CD8-positive, alpha-beta memory T cell (primary cell): ENCODE measurements at places on chromosomes 16 and 17. TPM values are rescaled to one million over a fixed set of nuclear protein-coding genes. Genes with fewer than 3 reads are reported as not detected.

The ABCC3 gene
- total RNA-seq, result 0.69 TPM

The CIITA gene
- total RNA-seq, result 11.9 TPM

The SPATA22 gene
- not detected for total RNA-seq

The FBXL16 gene
- total RNA-seq, result 11.1 TPM

The IGFALS gene
- total RNA-seq, result not detected

The KRTAP4-4 gene
- total RNA-seq, result not detected

The EZH1 gene
- total RNA-seq, result 40.8 TPM

The KRT16 gene
- total RNA-seq, result not detected

The TLCD3B gene
- 0.84 TPM for total RNA-seq

GRCh38 chr17:48814504-48814903, 2.5 kb downstream of the TTLL6 start:
- no peak overlapping the region for H3K27ac ChIP-seq
- no peaks in the 10 kb centered on the region for H3K36me3 ChIP-seq
- peaks cover 20% of the 10 kb centered on the region for H3K27me3 ChIP-seq
- H3K4me1 ChIP-seq, result peaks cover 13% of the 10 kb centered on the region

DNA sequence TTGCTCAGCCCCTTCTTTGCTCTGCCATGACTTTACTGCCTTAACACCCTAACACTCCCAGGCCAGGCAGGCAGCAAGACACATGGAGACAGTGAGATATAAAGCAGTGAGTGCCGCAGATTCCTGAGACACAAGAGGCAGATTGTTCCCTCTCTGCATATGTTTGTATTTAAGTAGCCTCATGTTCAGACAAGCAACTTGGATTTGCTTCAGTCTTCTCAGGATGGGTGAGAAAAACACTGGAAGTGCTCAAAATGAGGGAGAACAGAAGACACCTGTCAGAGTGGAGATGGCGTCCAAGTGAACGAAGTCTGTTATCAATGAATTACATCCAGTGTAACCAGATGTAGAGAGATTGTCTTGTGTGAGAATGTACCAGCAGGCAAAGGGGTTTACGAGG, 86.8 kb downstream of the CES1 start:
- H3K4me1 ChIP-seq, result no peaks in the 10 kb centered on the region
- H3K27ac ChIP-seq, result no peak overlapping the region
- no peaks in the 10 kb centered on the region for H3K36me3 ChIP-seq
- H3K27me3 ChIP-seq, result no peaks in the 10 kb centered on the region
- no peak overlapping the region for H3K4me3 ChIP-seq

DNA sequence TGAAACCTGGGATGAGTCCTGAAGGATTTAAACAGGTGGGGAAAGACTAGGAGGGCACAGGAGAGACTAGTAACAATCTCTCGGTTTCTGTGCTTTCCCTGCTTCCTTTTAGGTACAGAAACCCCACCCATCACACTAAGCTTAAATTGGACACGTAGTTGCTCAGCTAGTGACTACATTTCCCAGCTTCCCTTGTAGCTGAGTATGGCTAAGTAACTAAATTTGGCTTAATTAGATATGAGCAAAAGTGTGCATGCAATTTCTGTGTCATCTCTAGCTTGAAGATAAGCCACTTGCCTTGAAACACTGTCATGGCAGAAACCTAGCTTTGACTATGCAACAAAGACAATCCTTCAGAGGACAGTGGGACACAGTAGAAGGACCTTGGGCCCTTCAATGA, 36.5 kb downstream of the CACNG1 start:
- H3K27me3 ChIP-seq, result no peaks in the 10 kb centered on the region
- no peak for DNase-seq
- no peaks in the 10 kb centered on the region for H3K36me3 ChIP-seq
- no peak overlapping the region for H3K4me3 ChIP-seq
- H3K27ac ChIP-seq, result no peak overlapping the region

DNA sequence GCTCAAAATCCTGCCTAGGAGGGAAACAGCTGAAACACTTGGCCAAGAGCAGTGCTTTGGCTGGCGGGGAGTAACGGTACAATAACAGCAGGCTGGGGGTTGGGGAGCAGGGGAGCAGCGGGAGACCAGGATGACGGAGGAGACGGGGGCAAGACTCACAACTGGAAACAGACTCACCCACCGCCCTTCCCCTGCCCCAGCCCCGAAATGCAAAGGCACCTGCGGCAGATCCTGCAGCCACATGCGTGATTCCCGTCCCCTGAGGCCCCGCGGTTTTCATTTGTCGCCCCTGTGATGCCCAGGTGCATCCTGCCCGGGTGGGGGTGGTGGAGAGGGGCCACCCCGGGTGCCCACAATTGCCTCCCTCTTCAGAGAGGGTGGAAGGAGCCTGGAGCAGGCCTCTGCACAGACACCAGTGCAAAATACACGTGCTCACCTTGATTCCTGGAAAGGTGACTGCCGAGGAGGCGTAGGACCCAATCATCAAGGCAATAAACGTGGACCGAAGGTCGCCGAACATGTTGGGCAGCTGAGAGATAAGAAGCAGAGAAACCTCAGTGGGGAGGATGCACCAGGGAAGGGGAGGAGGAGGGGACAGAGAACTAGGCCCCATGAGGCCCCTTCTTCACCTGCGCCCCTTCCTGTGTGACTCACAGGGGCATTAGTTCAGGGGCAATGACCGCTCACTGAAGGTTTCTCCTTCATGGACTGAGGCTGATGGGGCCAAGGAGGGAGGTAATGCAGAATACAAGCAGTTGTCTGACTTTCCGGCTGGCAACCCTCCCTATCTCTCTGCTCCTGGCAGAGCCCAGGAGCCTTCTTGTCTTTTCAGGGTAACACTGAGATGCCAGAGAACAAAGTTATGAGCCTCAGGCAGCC, 30.4 kb upstream of the PITPNA start:
- no peaks in the 10 kb centered on the region for H3K36me3 ChIP-seq
- no peak overlapping the region for H3K27ac ChIP-seq
- H3K4me3 ChIP-seq, result no peak overlapping the region
- DNase-seq, result no peak
- no peaks in the 10 kb centered on the region for H3K4me1 ChIP-seq

- no peak overlapping the region for H3K27ac ChIP-seq
- no peak overlapping the region for H3K4me3 ChIP-seq
- peaks cover 28% of the 10 kb centered on the region for H3K27me3 ChIP-seq
- no peak for DNase-seq
Observed at GRCh38 chr17:50556803-50557202, 3.7 kb upstream of the CACNA1G start.

DNA sequence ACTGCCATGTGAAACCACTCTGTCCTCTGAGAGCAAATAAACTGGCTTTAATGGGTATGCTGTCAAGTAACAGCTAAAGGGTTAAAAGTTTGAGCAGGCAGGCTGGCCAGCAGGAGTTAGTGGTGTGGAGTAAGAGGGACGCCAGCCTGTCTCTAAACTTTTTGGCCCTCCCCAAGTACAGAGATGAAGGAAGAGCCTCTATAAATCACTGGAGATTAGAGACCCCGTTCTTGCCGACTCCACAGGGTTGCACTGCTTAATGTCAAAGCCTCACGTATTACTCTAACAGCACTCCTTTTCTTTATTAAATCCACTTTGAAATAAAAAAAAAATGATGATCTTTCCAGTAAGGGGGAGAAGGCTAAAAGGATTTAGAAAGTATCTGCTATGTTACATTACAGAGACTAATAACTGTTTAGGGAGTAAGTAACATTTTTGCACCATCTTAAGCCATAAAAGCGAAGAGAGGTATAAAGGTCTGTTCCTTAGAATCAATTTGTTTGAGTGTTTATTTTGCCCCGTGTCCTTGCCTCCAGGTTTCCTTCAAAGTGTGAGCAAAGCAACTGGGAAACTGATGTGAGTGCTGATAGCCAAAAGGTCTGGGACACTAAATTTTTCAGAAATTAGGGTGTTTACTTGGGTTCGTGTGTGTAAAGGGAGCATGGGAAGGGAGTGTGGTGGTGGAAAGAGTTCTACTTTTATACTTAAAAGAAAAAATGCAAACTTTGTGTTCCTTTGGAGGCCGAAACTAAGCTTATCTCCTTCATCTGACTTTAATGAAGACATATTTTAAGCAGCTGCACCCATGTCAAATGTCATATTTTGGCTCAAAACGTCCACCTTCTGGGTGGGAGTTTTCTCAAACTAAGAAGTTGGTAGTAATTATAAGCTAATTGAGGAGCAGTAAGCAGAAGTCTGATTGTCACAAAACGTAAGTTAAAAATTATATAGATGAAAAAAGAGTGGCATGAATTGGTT, 109.9 kb upstream of the TBX2 start:
- no peak for DNase-seq
- H3K27me3 ChIP-seq, result no peaks in the 10 kb centered on the region
- no peak overlapping the region for H3K4me3 ChIP-seq

GRCh38 chr17:27356091-27356705, 62.3 kb downstream of the WSB1 start:
- H3K4me3 ChIP-seq, result no peak overlapping the region
- H3K27me3 ChIP-seq, result no peaks in the 10 kb centered on the region
- H3K27ac ChIP-seq, result no peak overlapping the region
- no peak for DNase-seq

- DNase-seq, result no peak
- no peaks in the 10 kb centered on the region for H3K36me3 ChIP-seq
- H3K27me3 ChIP-seq, result no peaks in the 10 kb centered on the region
- no peak overlapping the region for H3K4me3 ChIP-seq
- H3K27ac ChIP-seq, result no peak overlapping the region
- no peaks in the 10 kb centered on the region for H3K4me1 ChIP-seq
Observed at GRCh38 chr16:13139661-13140241, 238.4 kb downstream of the SHISA9 start.

GRCh38 chr17:82583720-82584234, 64.2 kb downstream of the FOXK2 start:
- no peaks in the 10 kb centered on the region for H3K4me1 ChIP-seq
- H3K27me3 ChIP-seq, result no peaks in the 10 kb centered on the region
- H3K27ac ChIP-seq, result peak overlapping the region; percentile 24
- no peak for DNase-seq

- no peaks in the 10 kb centered on the region for H3K36me3 ChIP-seq
- no peaks in the 10 kb centered on the region for H3K4me1 ChIP-seq
- H3K27ac ChIP-seq, result no peak overlapping the region
- DNase-seq, result no peak
- no peaks in the 10 kb centered on the region for H3K27me3 ChIP-seq
Observed at GRCh38 chr17:41382394-41382793, 288 bp upstream of the KRT34 start.

GRCh38 chr16:66429290-66429962, 2.3 kb downstream of the BEAN1 start:
- no peak overlapping the region for H3K27ac ChIP-seq
- H3K27me3 ChIP-seq, result peaks cover 37% of the 10 kb centered on the region
- H3K4me1 ChIP-seq, result no peaks in the 10 kb centered on the region

DNA sequence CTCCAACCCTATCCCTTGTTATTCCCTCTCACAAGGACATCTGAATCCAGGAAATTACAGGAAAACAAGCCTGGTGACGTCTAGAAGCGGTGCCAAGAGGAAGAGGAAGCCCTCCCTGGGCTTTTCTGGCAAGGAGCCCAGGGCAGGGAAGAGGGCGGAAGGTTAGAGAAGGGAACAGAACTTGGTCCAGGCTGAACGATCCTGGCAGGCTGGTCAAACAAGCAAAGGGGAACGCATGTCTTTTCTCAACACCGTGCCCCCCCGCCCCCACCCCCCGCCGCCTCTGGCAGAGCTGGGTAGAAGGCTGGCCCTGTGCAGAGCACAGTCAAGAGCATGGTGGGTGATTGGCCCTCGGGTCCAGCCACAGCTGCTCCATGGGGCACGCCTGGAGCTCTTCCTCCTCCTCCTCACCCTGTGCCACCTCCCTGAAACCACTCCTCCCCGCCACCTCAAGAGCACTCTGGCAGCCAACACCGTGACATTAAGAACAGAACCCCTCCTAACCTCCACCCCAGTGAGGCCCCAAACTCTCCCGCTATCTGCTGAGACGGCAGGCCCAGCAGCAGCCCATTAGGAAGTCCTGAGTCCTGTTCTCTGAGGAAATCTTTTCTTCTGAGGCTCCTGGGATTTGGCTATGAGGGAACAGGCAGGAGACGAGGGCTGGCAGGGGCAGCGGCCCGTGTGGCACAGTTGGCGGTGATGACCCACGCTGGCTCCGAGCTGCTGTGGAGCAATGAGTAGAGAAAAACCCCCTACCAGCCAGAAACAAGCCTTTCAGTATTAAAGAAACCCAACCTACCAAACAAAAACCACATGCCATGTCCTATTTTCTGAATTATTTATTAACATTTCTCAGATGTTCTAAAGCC, 7.3 kb downstream of the C16orf86 start:
- H3K4me3 ChIP-seq, result no peak overlapping the region
- H3K36me3 ChIP-seq, result no peaks in the 10 kb centered on the region
- no peaks in the 10 kb centered on the region for H3K27me3 ChIP-seq
- no peaks in the 10 kb centered on the region for H3K4me1 ChIP-seq
- DNase-seq, result no peak
